ENCODE measurements at places on chromosomes 3 and 15.

- DNase-seq: no peak
Measured at GRCh38 chr15:58165661-58166060, 27.5 kb downstream of the AQP9 start.

DNA sequence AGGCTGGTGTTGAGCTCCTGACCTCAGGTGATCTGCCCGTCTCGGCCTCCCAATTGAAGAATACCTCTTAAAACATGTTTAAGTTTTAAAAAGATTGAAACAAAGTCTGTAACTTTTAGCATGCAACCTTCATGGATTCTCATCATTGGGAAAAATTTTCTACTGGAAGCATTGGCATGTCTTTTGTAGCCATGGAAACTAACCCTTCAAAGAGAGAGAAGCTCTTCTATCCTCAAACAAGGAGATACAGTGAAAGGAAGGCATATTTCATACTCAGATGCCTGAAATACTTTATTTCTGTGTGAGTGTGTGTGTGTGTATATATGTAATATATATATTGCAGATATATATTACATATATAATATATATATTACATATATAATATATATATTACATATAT is 154.9 kb downstream of the CHDH start:
- DNase-seq: no peak

GRCh38 chr15:85071061-85071460 is 89.4 kb downstream of the PDE8A start:
- DNase-seq: no peak

DNA sequence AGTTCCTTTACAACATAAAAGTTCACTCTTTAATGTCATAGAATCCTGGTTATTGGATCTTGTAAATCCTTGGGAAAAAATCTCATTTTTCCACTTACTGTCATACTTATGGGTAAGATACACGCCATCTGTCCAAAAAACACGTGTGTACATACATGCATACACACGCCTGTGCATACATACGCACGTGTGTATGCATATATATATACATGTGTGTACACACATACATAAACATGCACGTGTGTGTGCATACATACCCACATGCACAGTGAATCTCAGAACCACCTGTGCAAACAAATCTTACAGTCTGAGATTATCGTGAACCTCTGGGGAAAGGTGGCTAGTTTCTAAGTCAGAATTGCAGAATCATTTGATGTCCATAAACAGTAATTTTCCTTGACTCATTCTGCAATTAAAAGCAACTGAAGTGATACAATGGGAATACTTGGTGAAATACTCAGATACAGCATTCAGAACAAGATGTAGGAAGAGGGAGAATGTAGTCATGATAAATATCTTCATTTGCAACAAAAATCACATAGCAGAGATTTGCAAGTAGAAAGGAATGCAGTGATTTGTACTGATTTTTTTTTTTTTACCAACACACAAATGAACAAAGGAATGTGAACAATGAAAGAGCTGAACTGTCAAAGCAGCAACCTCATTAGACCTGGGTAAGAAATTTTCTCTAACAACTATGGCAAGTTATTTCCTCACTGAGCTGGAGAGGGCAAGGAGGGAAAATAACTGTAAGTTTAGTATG is 160.6 kb upstream of the POU1F1 start:
- peak; percentile 57 for DNase-seq

DNA sequence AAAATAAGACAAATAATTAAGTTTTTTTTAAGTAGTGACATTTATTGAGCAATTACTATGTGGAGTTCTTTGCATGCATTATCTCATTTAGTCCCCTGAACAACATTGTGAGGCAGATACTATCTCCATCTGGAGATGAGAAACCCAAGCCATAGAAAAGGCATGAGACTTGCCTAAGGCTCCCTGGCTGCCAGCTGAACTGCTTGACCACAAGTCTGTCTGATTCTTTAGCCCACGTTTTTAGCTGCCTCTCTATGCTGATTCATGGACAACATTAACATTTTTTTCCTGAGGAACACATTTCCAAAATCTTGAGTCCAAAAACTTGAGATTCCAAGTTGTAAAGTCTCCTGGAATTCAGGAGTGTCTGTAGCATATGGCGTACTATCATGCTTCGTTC is 263.6 kb upstream of the GOLGA6L4 start:
- peak; percentile 71 for DNase-seq

DNA sequence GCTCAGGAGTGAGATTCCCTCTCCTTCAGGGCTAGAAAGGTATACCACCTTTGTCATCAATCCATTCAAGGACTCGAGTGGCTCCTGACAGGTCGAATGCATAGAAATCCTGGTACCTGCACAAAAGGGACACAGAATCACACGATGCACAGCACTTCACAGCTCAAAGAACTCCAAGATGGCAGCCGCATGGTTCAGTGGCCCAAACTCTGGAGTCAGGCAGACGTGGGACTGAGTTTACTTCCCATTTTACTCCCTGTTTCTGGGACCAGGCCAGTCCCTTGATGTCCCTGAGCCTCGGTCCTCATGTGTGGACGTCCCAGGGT is 536 bp downstream of the WDR73 start:
- no peak for DNase-seq

- DNase-seq: peak; percentile 21
Measured at GRCh38 chr3:16112910-16113504, 61.5 kb upstream of the GALNT15 start.

DNA sequence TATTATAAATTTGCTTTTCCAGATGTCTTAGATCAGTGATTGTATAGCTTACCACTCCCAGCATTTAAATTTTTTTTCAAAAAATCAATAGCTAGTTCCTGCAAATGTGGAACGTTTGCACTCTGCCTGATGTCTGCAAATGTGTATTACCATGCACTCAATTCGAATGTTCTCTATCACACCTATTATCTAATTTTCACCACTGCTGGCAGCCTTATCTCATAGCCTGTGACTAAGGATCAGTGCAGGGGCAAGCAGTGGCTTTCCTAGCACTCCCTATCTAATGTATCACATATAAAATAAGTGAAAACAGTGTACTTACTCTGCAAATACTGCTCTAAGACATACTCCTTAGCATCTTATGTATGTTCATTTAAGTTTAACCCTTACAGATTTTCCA is 196.3 kb upstream of the PLSCR5 start:
- DNase-seq: no peak

DNA sequence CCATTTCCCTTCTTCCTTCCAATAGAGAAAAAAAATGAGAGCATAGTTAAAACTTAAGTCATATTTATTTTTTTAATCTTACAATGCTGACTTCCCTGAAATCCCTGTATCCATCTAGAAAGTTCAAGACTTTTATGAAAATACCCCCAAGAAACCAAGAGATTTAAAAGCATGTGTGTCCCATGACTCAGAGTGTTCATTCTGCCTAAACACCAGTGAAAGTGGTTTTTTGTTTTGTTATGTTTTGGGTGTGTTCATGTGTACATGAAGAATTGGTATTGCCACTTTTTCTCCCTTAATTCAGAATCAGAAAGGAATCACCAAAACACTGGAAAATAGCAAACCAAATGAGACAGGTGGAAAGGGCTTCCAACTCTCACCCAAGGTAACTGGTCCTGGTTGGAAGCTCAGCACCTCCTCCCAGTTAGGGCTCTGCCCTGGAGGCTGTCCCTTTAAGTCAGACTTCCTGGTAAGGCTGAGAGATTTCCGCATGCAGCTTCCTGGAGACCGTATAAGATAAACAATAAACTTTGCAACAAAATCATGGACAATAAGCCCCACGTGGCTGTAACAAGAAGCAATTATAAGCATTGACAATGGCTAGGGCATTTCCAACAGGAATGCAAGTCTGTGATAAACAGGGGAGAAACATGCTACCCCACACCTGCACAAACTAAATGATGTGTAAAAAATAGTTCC is 121.9 kb upstream of the ARHGEF3 start:
- peak; percentile 59 for DNase-seq

- DNase-seq: no peak
Measured at GRCh38 chr3:12661926-12662592, 1.9 kb downstream of the RAF1 start.

GRCh38 chr3:1275495-1275894 is 182.7 kb downstream of the CNTN6 start:
- DNase-seq: no peak

DNA sequence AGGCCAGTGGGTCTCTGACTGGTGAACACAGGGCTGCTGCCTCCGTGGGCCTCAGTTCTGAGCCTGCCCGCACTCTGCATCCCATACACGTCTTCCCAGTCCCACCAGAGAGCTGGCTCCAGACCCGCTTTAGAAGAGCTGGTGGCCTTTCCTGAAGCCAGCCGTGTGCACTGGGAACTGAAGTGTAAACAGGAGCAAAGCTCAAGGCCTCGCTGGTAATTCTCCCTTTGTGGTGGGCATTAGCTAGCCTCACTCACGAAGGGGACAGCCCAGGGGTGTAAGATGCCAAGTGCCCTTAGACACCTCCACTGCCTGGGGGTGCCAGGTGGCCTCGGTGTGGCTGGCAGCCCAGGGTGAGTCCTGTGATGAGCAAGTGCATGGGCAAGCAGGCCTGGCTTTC is 12.9 kb upstream of the LINGO1 start:
- no peak for DNase-seq

DNA sequence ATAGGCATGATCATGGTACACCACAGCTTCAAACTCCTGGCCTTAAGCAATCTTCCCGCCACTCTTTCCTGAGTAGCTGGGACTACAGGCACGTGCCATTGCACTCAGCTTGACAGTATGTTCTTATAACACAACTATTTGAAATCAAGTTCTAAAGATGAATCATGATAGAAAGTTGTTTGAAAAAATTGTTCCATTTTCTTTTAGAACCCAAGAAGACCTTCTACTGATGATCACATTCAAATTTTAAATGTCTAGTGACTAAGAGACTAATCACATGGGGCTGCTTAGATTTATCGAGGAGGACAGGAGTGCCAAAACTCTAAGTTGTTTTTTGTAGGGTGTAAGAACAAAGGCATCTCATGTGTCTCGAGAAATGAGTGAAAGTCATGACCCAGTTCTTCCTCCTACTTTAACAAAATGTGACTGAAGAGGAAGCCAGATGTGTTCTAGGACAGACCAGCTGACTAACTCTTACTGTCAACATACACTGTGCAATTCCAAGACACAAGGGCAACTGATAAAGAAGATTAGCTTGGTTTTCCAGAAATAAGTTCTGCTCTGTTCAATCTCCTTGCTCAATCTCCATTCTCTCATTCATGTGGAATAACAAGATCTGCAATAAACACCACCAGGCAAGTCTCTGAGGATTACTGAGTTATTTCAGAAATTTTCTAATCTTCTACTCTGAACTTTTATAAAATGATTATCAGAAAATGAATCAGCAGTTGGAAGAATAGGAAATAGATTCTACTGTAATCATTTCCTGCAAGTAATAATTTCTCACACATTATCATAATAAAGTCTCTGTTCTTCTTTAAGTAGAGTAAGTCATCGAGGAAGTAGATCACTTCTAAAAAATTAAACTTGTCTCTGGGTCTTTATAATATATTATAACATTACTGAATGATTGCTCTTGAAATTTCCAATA is 122.6 kb upstream of the CCNL1 start:
- peak; percentile 55 for DNase-seq

GRCh38 chr3:113255854-113256615 is 44.7 kb downstream of the BOC start:
- DNase-seq: no peak

GRCh38 chr3:171758109-171758508 is 52.2 kb downstream of the PLD1 start:
- peak; percentile 41 for DNase-seq

- no peak for DNase-seq
Measured at GRCh38 chr3:26291840-26292239, 330.7 kb upstream of the LRRC3B start.

DNA sequence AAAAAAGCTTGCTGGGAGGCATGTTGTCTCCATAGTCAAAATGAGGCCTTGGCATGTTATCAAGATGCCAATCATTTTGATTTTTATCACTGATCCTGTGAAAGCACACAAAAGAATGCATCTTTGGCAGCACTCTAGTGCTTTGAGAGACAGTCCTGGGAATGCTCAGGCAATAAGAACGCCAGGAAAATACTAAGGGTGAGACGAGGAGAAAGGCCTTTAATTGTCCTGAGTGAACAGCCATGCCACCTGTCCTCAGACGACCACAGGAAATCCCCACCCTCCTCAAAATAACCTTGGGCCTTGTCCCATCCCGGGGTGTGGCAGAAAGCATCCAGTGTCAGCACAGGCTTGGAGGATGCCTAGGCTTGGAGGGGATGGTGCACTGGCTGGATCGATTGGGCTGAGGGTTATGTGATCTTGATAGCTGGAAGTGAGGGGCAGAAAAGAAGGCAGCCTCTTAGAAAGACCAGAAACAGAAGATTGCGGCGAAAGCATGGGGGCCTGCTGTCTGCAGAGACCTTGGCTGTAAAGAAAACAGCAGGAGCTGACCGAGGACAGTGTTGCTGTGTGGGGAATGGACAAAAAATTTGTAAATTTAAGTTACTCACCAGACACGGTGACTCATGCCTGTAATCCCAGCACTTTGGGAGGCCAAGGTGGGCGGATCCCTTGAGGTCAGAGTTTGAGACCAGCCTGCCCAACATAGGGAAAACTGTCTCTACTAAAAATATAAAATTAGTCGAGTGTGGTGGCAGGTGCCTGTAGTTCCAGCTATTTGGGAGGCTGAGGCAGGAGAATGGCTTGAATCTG is 7.3 kb downstream of the TMEM158 start:
- peak; percentile 64 for DNase-seq

DNA sequence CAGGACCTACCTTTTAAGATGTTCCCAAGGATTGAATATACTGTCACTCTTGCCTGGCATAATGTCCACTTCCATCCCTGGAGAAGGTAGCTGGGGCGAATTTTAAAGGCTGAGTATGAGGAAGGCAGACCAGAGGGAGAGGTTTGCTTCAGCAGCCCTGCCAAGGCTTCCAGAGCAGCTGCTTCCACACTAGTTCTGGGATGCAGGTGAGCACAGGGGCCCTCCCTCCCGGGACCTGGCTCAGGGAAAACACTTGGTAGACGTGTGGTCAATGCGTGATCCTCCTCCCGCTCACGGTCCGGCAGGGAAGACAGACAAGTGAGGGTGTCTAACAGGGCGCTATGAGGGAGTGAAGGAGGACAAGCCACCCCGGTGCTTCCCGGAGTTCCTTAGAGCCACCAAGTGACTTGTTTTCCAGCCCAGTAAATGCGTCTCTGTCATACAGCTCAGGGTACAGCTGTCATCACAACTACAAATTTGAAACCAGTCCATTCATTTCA is 327.6 kb downstream of the ARRDC4 start:
- DNase-seq: no peak

GRCh38 chr3:143914257-143914656 is 57.4 kb upstream of the DIPK2A start:
- no peak for DNase-seq

All from mammary epithelial cell (primary cell).